HAP-1 (cell line): ENCODE measurements at places on chromosomes 16 and 17.

GRCh38 chr16:16038950-16039349 lies 89.5 kb downstream of the ABCC1 start:
- DNase-seq, result no peak

- DNase-seq, result no peak
These were observed 107.1 kb downstream of the VPS53 start for GRCh38 chr17:607361-608147.

- DNase-seq, result no peak
These were observed 43.9 kb upstream of the SREBF1 start for GRCh38 chr17:17880577-17881196.

DNA sequence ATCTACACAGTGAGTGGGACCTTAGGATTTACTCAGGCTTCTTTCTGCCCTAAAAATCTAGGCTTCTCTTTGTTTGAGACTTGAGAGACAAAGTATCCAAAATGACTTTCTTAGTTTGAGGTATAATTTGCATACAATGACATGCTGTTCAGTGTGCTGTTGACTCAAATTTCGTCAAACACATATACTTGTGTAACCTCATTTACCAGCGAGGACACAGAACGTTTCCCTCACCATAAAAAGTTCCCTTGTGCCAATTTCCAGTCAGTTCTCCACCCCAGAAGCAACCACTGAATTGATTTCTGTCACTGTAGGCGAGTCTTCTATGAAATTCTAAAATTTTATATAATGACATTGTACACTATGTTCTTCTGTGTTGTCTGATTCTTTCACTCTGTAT lies 68.0 kb upstream of the MAF start:
- no peak for DNase-seq

- DNase-seq, result no peak
These were observed 211.4 kb downstream of the BCAS3 start for GRCh38 chr17:60888812-60889709.

DNA sequence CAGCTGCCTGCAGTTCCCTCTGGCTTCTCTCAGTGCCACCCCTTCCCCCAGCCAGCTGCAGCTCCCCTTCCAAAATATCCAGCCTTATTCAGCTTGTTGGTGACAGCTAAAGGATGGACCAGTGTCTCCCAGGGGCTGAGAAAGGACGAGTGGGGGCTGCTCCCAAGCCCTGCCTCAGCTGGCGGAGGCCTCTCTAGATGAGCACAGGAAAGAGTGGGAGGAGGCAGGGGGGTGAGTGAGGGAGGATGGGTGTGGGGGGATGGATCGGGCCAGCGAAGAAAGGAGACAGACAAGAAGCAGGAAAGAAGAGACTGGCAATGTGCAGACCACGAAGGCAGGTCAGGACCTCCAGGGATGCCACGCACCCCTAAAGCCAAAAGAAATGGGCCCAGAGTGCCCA lies 17.5 kb downstream of the PIPOX start:
- DNase-seq, result no peak

GRCh38 chr16:89717688-89718505 lies 2.8 kb downstream of the VPS9D1 start:
- DNase-seq, result no peak

DNA sequence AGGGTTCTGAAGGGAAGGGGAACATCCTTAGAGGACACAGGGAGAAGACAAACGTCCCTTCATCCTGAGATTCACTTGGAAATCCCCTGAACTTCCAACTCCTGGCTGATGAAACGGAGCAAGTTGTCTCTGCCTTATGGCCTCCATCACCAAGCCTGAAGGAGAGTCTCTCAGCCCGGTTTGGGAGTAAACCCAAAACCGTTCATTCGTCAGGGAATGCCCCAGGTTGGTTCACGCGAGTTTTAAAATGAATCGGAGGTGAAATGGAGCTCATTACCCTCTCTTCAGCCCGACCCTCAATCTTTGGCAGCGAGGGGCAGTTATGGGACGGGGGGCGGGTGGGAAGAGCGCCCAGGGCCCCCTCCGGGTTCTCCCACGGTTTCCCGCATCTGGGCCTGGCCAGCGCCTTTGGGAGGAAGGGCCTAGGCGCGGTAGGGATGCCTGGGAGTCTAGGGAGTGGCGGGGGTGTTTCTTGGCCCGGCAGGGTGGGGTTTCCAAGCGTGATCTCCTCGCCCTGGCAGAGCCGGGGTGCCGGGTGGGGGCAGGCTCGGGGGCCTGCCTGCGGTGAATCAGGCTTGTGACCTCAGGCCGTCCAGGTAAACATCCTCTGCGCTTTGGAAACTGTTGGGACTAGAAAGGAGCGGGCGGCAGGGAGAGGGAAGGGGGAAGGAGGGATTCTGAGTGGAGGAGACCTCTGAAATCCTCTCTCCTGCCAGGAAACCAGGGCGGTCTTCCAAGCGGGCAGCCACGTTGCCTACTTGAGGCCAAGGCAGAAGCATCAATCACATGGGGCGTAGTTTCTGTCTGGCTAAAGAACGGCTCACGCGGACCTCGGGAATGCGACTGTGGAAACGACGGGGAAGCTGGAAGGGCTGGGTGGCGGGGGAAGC lies 24.1 kb upstream of the HOXB13 start:
- no peak for DNase-seq

DNA sequence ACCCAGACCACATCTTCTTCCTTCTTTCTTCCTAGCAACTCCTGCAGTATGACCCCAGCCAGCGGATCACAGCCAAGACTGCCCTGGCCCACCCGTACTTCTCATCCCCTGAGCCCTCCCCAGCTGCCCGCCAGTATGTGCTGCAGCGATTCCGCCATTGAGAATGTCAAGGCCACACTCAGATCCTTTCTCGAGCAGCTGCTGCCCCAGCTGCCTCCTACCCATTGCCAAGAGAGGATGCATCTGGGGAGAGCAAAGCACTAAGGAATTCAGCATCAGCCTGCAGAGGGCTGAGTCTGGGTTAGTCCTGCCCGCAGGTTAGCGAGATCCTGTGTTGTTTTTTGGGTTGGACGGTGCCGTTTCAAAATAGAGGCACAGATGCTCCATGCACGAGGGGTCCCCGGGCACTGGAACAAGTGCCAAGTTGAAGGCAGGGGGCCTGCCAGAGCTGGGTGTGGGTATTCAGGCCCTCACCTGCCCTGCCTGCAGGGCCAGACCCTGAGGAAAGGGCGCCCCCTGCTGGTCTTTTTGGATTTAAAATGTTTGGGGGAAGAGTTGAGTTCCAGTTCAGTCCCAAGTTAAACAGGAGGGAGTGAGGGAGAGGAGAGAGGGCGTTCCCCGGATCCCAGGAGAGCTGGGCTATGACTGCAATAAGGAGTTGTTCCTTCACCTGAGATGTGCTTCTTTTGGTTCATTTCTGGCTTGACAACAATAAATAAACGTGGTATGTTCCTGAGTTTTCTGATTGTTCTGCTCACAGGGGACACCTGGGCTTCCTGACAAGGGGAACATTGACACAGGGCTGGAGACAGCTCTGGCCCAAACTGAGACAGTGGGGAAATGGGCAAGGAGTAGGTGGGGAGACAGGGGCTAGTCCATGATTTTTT lies 4.9 kb downstream of the CDK3 start:
- DNase-seq, result peak; percentile 95

- DNase-seq, result peak; percentile 42
These were observed 2.9 kb upstream of the CACNG3 start for GRCh38 chr16:24253192-24253591.

- DNase-seq, result no peak
These were observed 286.1 kb downstream of the SNX29 start for GRCh38 chr16:12262454-12263180.

DNA sequence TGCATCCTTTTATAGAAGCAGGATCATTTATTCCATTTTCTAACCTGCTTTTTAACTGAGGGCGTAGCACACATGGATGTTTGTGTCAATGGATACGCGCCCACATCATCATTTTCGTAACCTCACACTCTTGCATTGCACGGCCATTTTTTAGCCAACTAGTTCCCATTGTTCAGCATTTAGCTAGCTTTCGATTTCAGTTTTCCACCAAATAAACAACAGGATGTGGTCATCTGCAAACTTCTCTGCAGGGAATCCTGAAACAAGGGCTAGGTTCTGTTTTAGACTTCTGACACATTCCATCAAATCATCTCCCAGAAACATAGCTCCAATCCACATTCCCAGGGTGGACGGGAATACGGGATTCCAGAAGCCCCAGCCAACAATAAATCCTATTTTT lies 6.4 kb downstream of the CYB561 start:
- no peak for DNase-seq

- no peak for DNase-seq
These were observed 20.4 kb downstream of the CDR2 start for GRCh38 chr16:22353933-22354541.
